Dorsolateral prefrontal cortex (tissue), 122 donors: ENCODE measurements at places on chromosomes 13 and 19.

GRCh38 chr19:35478794-35479677 lies 11.2 kb downstream of the KRTDAP start:
- DNase-seq: no peak

GRCh38 chr13:36430247-36431203 lies 1.8 kb upstream of the CCNA1 start:
- DNase-seq: no peak

GRCh38 chr13:35159041-35159440 lies 217.0 kb downstream of the NBEA start:
- DNase-seq: no peak

- no peak for DNase-seq
These were observed 151.0 kb upstream of the TMTC4 start for GRCh38 chr13:100825557-100825956.

DNA sequence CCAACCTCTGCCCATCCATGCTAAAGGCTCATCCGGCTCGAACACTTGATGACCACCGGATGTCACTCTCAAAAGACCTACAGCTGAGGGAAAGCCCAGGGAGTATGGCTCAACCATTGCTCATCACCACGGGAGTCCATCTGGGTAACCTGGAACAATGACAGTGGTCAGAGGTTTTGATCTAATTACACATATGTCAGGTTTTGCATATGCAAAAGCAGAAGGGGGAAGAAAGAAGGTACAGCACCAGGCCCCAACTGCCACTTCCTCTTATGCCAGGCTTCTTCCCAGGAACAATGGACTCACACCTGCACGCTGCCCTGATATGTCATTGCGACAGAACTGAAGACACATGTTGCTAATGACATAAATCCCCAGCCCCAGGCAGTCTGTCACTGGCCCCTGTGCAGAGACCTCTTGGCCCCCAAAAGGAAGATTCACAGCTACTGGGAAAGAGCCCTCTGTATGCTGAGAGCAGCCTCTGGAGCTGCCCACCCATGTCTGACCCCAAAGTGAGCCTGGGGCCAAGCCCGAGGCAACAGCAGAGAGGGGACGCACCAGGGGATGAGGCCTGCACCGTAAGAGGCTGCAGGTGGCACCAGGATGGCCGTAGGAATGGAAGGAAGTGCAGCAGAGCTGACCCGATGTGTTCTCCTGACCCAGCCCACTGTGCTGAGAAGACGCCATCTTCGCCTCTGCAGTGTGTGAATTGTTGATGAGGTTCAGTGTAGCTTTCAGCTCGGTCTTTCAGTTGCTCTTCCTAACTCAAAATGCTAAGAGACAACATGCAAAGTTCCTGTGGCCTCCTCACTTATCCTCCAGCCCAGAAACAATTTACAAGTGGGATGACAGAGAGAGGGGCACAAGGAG lies 26.3 kb downstream of the EPS15L1 start:
- DNase-seq: no peak

DNA sequence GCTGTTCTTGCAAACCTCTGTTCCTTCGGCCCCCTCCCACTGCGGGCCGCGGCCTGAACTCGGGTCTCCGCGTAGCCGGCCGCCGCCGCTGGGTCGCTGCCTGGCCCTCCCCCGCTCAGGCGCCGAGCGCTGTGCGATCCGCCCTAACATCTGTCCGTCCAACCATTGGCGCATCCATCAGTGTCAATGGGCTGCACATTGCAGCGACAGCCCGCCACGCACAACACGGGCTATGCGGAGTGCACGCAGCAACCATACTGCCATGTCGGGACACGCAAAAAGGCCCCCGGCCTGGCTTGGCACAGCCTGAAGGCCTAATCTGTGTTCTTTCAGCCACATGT lies 2.6 kb upstream of the TSHZ3 start:
- no peak for DNase-seq

- no peak for DNase-seq
These were observed 2.6 kb downstream of the KCNRG start for GRCh38 chr13:50017819-50018218.

DNA sequence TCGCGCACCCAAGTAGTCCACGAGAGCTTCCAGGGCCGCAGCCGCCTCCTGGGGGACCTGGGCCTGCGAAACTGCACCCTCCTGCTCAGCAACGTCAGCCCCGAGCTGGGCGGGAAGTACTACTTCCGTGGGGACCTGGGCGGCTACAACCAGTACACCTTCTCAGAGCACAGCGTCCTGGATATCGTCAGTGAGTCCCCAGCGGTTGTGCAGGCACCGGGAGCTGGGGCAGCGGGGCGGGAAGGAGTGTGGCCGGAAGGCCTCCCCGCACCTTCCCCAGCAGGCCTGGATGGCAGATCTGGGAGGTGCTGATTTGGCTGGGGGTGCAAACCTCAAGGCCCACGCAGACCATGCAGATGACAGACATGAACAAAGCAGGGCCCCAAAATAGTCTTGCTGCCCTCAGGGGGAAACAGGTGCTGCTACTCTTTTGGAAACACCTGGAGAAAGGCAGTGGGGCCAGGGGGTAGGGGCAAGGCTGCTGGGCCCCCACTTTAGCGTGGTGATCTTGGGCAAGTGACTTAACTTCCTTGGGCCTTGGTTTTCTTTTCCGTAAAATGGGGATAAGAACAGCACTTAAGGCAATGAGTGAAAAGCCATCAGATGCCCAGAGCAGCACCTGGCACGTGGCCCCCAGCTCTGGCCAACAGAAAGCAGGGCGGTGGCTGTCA lies 4.0 kb downstream of the MAG start:
- DNase-seq: no peak

GRCh38 chr19:7981199-7981598 lies 24.2 kb downstream of the ELAVL1 start:
- DNase-seq: no peak

DNA sequence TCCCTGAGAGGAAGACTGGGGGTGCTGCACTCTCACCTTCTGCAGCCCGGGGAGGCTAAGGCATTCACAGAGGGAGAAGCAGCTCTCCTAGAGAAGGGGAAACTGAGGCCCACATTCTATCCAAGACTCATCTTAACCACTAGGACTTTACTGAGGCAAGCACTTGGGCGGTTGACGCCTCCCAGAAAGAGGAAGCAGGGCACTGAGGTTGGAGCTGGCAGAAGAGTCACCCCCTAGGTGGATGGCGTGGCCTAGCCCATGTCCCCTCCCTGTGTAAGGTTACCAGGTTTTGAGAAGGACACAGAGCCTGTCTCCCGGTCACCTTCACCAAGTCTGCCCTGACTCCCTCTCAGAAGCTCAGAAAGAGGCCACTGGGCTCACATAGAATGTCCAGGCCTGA lies 2.7 kb downstream of the S1PR2 start:
- no peak for DNase-seq

- no peak for DNase-seq
These were observed 30.4 kb downstream of the GPC6 start for GRCh38 chr13:93256998-93257397.

- DNase-seq: peak; percentile 50
These were observed 29.4 kb upstream of the PTPRS start for GRCh38 chr19:5369962-5370367.

- DNase-seq: no peak
These were observed 69.2 kb upstream of the TM9SF2 start for GRCh38 chr13:99431927-99432608.

DNA sequence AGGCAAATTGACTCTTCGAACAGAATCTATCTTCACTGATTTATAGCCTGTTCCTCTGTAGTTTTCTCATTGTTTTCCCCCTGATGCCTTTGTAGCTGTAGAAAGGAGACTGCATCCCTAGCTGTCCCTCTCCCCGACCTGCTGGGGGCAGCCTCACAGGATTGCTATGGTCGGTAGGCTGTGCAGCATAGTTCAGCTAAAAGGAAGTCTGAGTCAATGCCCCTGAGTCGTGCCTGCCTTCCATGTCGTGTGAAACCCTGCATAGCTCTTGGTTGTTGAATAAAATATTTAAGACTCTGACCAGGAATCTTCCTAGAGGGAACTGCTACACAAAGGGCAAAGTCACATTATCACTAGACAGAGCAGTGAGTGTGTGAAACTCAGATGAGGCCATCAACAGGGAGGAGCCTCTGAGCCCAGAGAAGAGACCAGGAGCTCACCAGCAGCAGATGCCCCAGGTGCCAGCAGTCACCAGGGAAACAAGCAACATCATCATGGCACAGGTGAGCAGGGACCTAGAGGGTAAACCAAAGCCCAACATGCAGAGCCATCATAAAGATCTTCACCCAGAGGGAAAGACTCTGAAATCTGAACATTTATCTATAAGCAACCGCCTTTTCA lies 108.4 kb upstream of the NBEA start:
- no peak for DNase-seq

GRCh38 chr19:58181902-58182576 lies 822 bp upstream of the ZNF274 start:
- DNase-seq: no peak

- DNase-seq: peak; percentile 80
These were observed 2.3 kb upstream of the HAS1 start for GRCh38 chr19:51726049-51726448.

DNA sequence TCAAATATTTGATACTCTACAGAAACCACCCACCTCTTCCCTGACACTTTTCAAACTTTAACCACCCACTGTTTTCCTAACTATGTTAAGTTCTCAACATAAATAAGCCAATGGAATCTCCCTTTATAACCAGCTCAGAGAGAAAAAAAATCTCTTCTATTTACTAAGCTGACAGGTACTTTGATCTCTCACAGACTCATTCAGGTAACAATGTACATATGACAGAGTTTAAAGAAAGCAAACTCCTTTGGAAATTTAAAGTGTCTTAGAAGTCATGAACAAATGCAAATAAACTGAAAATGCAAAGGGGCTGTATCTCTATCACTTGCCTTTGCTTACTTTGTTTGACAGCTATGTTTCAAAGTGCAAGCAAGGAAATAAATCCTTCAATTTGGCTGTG lies 109.3 kb downstream of the KLF12 start:
- DNase-seq: no peak

DNA sequence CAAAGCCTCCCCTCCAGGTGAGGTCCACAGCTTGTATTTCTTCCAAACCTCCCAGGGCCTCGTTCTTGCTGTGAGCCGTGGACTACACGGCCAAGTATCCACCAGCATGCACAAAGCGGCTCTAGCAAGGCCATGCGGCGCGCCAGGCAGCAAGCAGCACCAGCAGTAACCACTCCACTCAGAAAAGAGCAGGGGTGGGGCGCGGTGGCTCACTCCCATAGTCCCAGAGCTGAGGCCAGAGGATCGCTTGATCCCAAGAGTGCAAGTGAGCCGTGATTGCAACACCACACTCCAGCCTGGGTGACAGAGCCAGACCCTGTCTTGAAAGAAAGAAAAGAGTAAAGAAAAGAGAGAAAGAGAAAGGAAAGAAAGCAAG lies 4.7 kb downstream of the CCDC8 start:
- peak; percentile 35 for DNase-seq

DNA sequence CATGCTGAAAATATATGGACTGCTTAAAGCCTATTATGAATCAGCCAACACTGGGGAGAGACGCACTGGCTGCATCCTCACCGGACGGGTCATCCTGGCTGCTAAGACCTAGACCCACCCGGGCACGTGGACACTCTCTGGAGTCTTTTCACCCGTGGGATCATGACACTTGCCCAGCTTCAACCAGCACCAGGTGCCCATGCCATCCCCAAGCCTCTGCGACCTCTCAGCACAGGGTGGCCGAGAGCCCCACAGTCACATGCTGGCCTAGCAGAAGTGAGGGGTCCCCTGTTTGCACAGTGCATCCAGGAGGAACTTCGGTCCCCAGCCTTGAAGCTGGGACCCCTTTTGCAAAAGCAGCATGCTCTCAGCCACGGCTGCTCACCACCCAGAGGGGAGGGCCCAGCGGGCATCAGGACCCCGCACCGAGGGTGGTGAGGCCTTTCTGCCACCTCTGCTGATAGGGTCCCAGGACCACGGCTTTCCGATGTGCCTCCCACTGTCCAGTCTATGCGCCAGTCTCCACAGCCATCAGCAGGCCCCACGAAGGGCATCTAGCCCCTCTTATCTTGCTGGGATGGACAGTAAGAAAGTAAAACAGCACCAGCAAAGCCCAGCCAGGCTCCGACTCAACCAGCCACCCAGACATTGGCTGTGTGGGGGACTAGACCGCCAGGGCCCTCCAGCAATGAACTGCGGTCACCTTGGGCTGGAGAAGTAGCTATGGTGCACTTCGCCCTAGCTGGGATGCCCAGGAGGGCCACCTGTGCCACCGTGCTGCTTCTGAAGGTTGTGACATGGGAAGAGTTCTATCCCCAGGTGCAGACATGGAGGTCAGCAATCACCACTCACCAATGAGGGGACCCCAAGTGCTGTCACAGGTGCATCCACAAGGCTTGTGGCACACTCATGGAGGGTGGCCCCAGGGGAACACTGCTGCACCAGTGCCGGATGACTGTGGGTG lies 73.1 kb downstream of the CEBPG start:
- peak; percentile 9 for DNase-seq

DNA sequence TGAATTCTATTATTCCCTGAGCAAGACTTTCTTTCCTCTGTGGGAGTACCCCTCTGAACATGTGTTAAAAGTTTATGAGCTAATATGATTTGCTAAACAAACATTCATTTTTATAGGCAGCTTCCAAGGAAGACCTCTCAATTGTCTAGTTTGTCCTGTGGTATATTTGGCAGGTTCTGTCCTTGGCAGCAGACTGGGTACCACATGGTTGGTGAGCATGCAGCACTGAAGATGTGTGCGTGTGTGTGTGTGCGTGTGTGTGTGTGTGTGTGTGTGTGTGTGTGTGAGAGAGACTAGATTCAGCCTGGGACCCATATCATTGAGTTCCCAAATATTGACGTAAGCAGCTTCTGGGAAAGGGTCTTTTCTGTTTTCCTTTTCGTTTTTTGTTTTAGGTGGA lies 24.0 kb downstream of the FGF9 start:
- no peak for DNase-seq

GRCh38 chr13:79782541-79783205 lies 301.7 kb downstream of the NDFIP2 start:
- DNase-seq: peak; percentile 40

GRCh38 chr13:32036126-32036695 lies 4.6 kb downstream of the FRY start:
- DNase-seq: no peak

- no peak for DNase-seq
These were observed 1344.6 kb downstream of the OLFM4 start for GRCh38 chr13:54373211-54373610.

- no peak for DNase-seq
These were observed 101.9 kb downstream of the FLT1 start for GRCh38 chr13:28392896-28393505.

GRCh38 chr13:74838096-74838495 lies 643.9 kb downstream of the TBC1D4 start:
- DNase-seq: no peak

DNA sequence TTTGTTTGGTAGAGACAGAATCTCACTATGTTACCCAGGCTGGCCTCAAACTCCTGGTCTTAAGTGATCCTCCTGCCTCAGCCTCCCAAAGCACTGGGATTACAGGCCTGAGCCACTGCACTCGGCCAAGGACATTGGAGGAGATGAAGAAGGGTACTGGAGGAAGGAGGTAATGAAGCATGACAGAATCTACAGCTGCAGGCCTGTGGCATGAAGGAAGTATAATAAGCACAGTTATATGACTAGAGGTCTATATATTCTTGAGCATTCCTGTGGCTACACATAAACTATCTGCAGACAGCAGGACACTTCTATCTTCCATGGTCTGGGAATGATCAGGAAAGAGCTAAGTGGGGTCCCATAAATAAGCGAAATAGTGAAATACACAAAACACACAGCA lies 18.2 kb downstream of the ZNF565 start:
- DNase-seq: no peak
